Lower leg skin (tissue), 4 donors: ENCODE measurements at places on chromosomes 3 and 15. TPM values are rescaled to one million over a fixed set of nuclear protein-coding genes. Genes with fewer than 3 reads are reported as not detected.

Gene GOLGA8T
- not detected for total RNA-seq

Gene GUCA1C
- total RNA-seq, result not detected

- no peak for DNase-seq
Observed at GRCh38 chr3:146653978-146654377, 48.8 kb upstream of the PLSCR5 start.

GRCh38 chr3:36428445-36428844, 48.1 kb downstream of the STAC start:
- DNase-seq, result no peak

DNA sequence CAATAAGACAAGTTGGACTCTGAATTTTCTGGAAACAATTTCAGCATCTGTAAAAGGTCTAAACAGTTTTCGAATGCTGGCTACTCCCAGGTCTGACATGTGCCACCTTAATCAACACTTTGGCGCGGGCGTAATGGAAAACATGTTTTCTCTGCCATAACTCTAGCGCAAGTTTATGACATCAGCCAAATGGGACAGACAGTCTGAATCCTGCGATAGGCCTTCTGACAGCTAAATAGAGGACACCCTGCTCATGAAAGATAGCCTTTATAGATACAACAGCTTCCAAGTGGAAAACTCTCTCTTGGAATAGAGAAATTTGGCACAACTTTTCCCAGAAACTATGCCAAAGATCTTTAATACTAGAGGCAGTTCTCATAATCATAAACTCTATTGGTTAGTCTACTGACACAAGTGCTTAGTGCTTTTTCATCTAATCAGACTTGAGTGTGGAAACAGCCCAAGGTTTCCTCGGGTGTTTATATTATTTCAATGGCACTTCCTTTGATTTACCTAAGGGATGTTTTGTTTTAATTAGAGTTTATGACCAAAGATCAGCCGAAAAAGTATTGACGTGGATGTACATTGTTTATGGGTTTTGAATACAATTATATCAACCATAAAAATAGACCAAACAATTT, 120.1 kb upstream of the DPH6 start:
- DNase-seq, result no peak
